ENCODE measurements at places on chromosomes 2 and 18. TPM values are rescaled to one million over a fixed set of nuclear protein-coding genes. Genes with fewer than 3 reads are reported as not detected.
A peak's percentile ranks its signal among the peaks of the same experiment; 100 is the strongest.

TLK1 gene
- 40.8 TPM for total RNA-seq

AQP12B gene
- not detected for total RNA-seq

LAMA1 gene
- 13.5 TPM for total RNA-seq

- H3K36me3 ChIP-seq, result no peaks in the 10 kb centered on the region
- peak overlapping the region; percentile 89 for H3K27ac ChIP-seq
- no peaks in the 10 kb centered on the region for H3K27me3 ChIP-seq
- DNase-seq, result peak; percentile 72
Observed at GRCh38 chr2:69309351-69310110, 77.5 kb downstream of the GFPT1 start.

DNA sequence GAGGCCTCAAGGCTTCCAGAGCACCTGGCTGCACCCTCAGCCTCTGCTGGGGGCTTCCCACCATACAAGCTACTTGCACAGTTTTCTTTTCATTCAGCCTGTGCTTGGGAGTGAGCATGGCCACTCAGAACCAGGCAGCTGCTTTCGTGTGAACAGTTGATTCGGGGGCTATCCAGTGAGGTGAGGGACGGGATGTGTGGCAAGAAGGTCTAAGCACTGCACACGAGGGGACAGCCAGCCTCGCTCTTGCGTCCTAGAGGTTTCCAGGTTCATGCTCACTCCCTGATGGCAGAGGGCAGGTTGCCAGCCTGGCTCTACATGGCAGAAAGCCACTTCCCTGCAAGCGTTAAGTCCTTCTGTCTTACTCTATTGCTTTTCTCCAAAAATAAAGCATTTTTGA, 146.2 kb downstream of the MBP start:
- DNase-seq, result no peak
- H3K4me3 ChIP-seq, result no peak overlapping the region

DNA sequence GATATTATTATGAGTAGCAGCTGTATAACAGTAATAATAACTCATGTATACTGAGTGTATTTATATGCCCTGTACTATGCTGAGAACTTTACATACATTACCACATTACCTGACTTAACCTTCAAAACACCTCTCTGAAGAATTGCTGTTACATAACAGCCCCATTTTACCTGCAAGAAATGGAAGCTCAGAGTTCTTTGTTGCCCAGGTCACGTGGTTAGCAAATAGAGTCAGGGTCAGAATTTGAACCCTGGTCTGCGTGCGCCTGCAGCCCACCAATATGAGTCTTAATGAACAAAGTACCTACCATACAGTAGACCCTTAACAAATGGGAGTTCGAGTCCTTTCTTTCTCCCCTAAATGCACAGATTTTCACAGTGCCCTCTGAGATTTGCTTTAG, 101.9 kb downstream of the MCFD2 start:
- no peak for DNase-seq
- peaks cover 40% of the 10 kb centered on the region for H3K4me1 ChIP-seq
- H3K36me3 ChIP-seq, result no peaks in the 10 kb centered on the region
- no peaks in the 10 kb centered on the region for H3K27me3 ChIP-seq
- H3K27ac ChIP-seq, result peak overlapping the region; percentile 90

DNA sequence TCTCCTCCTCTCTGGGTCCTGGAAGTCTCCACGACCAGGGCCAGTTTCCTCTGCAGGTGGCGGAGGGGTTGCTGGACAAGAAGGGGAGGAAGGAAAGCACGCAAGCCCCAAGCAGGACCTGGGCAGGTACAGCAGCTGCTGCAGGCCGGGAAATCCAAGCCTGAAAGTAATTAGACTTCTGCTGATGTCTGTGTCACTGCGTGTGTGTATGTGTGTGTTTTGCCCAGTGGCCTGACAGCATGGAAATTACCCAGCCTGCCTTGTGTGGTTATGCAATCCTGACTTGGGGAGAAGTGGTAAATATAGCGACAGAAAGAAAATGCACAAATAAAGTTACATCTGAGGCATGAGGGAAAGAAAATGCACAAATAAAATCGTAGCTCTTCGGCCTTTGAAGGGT, 121.8 kb upstream of the ZBTB14 start:
- no peaks in the 10 kb centered on the region for H3K27me3 ChIP-seq
- H3K27ac ChIP-seq, result no peak overlapping the region
- H3K4me1 ChIP-seq, result no peaks in the 10 kb centered on the region
- H3K4me3 ChIP-seq, result no peak overlapping the region
- H3K36me3 ChIP-seq, result no peaks in the 10 kb centered on the region

GRCh38 chr18:55907453-55908175, 319.6 kb upstream of the TCF4 start:
- no peaks in the 10 kb centered on the region for H3K36me3 ChIP-seq
- H3K27me3 ChIP-seq, result no peaks in the 10 kb centered on the region
- DNase-seq, result peak; percentile 25
- peak overlapping the region; percentile 10 for H3K27ac ChIP-seq
- no peaks in the 10 kb centered on the region for H3K4me1 ChIP-seq

GRCh38 chr2:50059462-50059861, 905.1 kb upstream of the FSHR start:
- no peaks in the 10 kb centered on the region for H3K4me1 ChIP-seq
- no peaks in the 10 kb centered on the region for H3K27me3 ChIP-seq
- H3K36me3 ChIP-seq, result no peaks in the 10 kb centered on the region

GRCh38 chr2:100070078-100070477, 72.3 kb downstream of the AFF3 start:
- no peaks in the 10 kb centered on the region for H3K36me3 ChIP-seq
- no peak overlapping the region for H3K27ac ChIP-seq
- DNase-seq, result no peak
- no peaks in the 10 kb centered on the region for H3K27me3 ChIP-seq
- no peaks in the 10 kb centered on the region for H3K4me1 ChIP-seq

DNA sequence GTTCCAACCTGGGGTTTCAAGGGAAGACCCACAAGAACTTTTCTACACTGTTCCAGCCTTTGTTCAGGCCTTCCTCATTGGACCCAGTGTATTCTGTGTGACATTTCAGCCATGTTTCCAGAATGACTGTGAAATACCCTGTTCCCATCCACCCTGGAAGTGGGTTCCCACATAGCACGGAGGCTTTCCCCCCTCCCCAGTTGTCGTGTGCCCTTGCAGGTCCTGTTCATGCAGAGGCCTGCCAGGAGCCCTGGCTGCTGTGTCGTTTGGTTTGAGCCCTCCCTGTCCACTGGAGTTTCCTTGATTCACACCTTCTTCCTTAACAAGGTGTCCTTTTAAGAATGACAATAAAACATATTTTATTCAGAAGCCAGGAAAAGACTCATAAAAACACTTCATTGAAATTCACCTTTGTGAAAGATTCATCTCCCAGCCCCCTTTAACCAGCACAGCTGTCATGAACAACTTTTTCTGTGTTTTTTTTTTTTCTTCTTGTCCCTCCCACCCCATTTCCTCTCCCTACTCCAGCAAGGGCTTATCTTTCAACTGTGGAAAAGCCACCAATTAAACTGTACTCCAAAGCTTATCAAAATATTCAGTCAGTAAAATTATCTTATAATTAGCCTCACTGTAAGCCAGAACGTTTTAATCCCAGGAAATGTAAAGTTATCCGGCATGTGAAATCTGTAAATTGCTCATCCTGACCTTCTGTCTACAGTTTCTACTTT, 106.4 kb downstream of the ACOXL start:
- H3K4me1 ChIP-seq, result no peaks in the 10 kb centered on the region
- H3K4me3 ChIP-seq, result no peak overlapping the region
- DNase-seq, result no peak
